ENCODE measurements at places on chromosomes 2 and 18.

DNA sequence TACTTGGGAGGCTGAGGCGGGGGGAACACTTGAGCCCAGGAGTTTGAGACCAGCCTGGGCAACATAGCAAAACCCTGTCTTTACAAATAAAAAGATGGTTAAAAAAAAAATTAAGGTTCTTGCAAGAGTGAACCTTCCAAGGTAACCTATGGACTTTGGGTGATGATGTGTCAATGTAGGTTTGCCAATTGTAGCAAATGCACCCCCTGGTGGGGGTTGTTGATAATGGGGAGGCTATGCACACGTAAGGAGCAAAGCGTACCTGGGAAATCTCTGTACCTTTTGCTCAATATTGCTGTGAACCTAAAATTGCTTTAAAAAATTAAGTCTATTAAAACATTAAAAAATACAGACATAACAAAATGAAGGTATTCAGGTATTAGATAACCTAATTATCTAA, 70.4 kb downstream of the CWC22 start:
- DNase-seq = no peak

- DNase-seq = no peak
Measured at GRCh38 chr18:13100942-13101658, 109.9 kb downstream of the CEP192 start.

GRCh38 chr18:59848002-59848401, 51.8 kb upstream of the PMAIP1 start:
- no peak for DNase-seq

- no peak for DNase-seq
Measured at GRCh38 chr2:17719562-17720371, 33.8 kb downstream of the SMC6 start.

GRCh38 chr2:78984386-78984785, 41.1 kb upstream of the REG3G start:
- no peak for DNase-seq

GRCh38 chr2:46184794-46185583, 112.2 kb upstream of the EPAS1 start:
- no peak for DNase-seq

DNA sequence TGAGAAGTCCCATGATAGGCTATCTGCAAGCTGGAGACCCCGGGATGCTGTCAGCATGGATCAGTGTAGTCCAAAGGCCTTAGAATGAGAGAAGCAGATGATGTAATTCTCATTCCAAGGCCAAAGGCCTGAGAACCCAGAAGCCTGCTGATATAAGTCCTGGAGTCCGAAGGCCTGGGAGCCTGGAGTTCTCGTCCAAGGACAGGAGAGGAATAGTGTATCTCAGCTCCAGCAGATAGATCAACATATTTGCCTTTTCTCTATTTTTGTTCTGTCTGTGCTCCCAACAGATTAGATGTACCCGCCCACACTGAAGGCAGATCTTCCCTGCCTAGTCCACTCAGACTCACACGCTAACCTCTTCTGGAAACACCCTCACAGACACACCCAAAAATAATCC, 454.9 kb upstream of the CHAC2 start:
- no peak for DNase-seq

DNA sequence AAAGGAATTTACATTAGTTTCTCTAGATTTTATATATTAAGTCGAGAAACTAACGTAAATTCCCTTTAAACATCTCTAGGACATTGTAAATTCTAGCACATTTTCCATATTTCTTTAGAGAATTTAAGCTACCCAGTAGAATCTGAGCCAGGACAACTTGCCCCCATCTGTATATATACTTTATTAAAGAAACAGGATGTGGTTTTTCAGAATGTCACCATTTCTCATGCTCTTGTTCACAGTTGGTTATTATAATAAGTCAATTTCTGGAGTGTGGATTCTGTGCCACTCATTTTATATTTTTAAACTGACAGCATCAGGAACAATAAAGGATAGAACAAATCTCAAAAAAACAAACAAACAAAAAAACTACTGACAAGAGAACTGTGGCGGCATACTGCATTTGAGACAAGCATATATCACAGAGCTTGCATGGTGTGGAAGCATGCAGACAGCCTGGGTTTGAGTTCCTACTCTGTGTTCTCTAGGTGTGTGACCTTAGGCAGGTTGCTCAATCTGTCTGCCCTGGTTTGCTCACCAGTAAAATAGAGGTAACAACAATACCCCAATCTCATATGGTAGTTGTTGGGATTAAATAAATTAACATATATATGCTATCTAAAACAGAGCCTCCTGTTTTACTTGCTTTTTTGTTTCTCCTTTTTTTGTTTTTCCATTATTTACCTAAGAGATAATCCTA, 61.4 kb upstream of the DNER start:
- DNase-seq = no peak

Measured in NCI-H2081 (cell line).